Stimulated activated CD8-positive, alpha-beta memory T cell treated with anti-CD3 and anti-CD28 coated beads, Interleukin-4, amount 100 ng/mL, for 1 hour (primary cell): ENCODE measurements at places on chromosomes 1 and 21.

GRCh38 chr1:96361961-96362360, 359.6 kb upstream of the PTBP2 start:
- no peak for DNase-seq

GRCh38 chr1:42450061-42450460, 5.8 kb downstream of the ZMYND12 start:
- DNase-seq = no peak

DNA sequence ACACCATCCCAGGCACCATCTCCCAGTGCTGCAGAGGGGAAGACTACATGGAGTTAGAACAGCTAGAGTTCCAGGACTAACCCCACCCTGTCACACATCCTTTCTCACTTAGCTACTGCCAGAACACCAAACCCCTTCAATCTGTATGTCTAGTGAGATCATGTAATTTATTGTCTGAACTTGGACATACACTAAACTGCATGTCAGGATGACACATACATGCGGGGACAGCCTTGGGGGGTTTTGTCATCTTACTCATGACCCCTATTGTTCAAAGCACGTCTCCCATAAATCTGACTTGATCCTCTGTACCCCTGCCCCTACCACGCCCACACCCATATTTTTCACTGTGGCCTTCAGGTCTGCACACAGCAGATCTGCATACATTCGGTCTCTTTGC, 71.3 kb downstream of the GABPA start:
- DNase-seq = no peak

DNA sequence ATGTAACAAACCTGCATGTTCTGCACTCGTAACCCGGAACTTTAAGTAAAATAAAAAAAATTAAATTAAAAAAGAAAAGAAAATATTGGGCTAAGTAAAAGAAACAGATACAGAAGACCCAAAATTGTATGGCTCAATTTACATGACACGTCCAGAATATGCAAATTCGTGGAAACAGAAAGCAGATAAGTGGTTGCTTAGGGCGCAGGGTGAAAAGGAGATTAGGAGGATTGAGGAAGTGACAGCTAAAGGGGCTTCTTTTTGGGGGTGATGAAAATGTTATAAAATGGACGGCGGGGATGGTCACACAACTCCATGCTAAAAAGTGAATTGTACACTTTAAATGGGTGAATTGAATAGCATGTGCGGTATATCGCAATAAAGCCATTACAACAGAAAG, 27.4 kb upstream of the ZBTB21 start:
- no peak for DNase-seq

DNA sequence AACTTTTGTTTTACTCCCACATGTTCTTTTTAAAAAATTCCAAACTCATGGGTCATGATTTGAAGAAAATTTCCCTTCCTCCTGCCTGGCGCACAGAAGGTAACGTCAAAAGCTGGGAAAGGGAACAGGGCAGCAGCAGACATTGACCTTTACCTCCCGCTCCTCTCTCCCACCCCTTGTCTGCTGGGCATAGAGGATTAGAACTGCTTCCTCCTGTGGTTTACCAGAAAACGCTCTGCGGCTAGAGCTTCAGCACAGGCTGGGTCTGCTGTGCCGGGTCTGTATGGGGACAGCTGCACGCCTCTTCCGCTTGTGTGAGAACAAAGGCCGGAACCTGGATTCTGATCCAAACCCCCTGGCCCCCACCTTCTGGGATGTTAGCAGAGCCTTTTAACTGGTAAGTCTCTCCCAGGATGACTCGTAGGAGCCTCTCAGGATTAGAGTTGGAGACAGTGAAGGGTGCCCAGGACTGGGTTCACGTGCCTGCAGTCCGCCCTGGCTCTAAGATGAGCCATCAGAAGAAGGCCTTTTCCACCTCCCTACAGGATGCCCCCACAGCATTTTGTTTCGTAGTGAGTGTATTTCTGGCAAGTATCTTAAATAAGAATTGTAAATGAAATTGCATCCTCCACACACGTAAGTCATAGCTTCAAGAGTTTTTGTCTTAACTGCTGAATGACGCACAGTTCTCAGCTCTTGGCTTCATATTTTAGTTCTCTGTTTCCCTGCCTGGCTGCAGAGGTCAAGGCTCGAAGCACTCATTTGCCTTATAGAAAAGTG, 5.2 kb downstream of the H6PD start:
- peak; percentile 19 for DNase-seq

GRCh38 chr1:21152423-21153100, 24.1 kb downstream of the EIF4G3 start:
- DNase-seq = no peak
